ENCODE measurements at places on chromosomes 2 and 18.

DNA sequence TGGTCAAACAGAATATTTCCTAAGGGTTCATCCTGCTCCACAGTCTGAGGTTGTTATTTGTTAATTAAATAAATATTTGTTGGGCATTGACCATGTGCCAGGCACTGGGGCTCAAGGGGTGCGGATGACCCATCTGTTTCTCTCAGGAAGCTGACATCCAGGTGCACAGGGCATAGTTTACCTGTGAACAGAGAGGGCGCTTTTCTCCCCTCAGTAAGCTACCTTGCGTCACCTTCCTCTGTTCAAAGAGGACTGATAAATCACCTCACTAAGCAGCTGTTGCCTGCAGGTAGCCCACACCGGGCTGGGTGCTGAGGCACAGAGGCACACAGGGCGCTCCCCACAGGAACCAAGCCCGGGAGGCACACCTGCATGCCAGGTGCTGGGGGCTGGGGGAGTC lies 41.6 kb downstream of the SH3RF3 start:
- no peak for DNase-seq

- DNase-seq = no peak
Measured at GRCh38 chr2:53036196-53036595, 731.4 kb upstream of the CHAC2 start.

- no peak for DNase-seq
Measured at GRCh38 chr2:25421289-25421688, 79.6 kb upstream of the DNMT3A start.

- DNase-seq = no peak
Measured at GRCh38 chr18:21960189-21960588, 209.2 kb upstream of the GATA6 start.

DNA sequence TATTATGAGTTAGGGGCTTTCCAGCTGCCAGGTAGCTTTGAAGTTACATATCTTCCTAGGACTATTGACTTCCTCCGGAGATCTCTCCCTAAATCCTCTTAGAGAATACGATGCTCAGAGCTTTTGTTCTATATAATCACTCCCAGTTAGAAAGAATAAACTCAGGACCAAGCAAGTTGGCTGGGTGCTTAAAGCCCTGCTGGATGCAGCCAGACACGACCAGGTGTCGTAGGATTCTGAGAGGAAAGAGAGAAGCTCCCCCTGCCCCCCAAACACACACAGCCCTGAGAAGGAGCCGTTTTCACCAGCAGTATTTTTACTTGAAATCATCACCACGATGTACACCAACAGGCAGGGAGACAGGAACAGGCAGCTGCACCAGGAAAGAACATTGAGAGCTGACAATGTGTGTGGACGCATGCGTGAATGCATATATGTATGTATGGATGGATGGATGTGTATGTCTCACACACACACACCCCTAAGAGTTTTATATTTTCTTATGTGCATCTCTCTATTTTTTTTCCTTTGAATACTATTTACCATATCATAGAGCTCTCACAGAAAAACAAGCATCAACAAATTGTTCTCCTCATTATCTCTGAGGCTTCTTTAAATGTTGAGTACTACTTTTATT lies 382.6 kb downstream of the EPHA4 start:
- peak; percentile 61 for DNase-seq

DNA sequence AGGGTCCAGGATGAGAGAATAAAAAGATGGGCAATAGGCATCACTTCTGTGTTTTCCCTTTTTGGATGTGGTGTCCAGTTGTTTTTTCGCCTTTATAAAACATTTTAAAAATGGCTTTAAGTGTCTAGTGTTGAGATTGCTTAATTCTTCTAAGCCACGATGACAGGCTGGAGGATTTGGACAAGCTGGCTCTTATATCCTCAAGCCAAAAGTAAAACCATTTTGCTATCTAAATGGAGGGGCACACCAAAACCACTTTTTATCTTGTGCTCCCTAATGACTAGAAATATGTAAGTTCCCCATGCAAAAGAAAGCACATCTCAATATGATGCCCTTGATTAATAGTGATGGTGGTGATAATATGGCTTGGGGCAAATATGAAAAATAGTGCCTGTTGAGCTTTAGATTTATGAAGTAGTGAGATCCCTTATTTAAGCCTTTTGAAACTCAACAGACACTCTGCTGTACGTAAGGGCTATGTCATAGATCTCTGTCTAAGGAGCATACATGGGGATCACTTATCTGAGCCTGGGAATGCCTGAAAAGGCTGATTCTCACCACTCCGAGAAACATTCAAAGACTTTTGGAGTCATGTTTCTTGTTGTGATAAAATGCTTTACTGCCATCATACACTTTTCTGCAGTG lies 185.5 kb downstream of the KCNS3 start:
- no peak for DNase-seq

DNA sequence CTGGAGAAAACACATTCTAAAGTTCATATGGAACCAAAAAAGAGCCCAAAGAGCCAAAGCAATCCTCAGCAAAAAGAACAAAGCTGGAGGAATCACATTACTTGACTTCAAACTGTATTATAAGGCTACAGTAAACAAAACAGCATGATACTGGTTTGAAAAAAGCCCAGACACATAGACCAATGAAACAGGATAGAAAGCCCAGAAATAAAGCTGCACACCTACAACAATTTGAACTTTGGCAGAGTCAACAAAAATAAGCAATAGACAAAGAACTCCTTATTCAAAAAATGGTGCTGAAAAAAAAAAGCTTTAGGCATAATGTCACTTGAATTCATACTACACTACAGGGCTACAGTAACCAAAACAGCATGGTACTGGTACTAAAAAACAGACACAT lies 289.6 kb downstream of the NR4A2 start:
- no peak for DNase-seq

DNA sequence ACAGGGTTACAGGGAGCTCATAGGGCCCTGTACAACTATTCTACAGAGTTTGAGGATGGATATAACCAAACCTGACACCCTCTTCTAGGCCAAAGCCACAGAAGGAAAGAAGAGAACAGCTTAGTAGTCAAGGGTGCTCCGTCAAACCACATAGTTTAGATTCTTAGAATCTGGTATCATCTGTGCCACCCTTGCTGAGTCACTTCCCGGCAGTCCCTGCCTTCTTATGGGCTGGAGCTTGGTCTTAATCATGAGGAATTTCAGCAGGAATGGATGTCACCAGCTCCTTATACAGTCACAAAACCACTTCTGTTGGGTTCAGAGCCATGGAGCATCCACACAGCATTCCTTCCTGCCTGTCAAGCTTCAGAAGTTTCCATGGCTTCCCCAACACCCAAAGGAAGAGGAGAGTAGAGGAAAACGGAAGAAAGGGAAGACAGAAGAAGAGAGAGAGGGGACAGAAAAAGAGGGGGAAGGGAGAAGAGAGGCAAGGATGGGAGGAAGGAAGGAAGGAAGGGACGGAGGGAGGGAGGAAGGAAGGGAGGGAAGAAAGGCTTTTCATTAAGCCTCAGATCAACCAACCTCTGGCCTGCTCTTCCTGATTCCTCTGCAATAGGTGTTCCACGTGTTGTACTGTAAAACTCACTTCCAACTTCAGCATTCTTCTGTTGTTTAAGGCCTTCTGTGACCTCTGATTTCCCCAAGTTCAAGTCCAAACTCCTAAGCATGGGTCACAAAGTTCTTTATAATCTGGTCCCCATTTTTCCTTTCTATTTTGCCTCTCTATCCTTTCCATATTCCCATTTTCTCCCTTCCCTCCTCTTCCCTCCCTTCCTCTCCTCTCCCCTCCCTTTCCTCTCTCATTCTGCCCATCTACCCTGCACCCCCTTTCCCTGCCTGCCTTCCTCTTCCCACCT lies 246.1 kb upstream of the TNP1 start:
- no peak for DNase-seq

- DNase-seq = no peak
Measured at GRCh38 chr2:238914648-238915015, 66.7 kb downstream of the TWIST2 start.

DNA sequence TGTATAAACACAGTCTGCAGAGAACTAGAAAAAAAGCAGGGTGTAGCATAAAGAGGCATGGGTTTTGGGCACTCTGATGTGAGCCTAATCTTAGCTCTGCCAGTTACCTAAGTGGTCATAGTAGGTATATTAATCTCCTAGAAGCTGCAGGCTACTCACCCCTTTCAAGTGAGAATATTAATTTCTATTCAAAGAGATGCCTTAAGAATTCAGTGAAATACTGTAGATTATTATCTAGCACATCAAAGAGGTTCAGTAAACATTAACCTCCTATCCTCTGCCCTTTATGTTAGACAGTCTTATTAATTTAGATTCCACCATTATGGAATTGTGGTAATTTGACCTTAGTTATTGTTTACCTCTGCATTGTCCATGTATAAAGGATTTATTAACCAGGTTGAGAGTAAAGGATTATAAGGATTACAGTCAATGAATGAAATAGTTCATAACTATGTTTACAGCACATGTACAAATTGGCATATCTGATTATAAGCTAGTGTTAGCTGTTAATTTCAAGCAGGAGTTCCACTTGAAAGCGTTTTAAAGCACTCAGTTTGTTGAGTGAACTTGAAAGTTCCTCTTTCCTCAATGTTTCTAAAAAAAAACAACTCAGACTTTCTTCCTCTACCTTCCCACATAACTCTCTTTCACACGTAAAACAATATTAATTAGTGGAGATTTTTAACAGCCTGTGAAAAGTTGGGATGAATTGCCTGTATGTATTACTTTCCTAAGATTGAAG lies 150.6 kb upstream of the EPC2 start:
- DNase-seq = no peak

DNA sequence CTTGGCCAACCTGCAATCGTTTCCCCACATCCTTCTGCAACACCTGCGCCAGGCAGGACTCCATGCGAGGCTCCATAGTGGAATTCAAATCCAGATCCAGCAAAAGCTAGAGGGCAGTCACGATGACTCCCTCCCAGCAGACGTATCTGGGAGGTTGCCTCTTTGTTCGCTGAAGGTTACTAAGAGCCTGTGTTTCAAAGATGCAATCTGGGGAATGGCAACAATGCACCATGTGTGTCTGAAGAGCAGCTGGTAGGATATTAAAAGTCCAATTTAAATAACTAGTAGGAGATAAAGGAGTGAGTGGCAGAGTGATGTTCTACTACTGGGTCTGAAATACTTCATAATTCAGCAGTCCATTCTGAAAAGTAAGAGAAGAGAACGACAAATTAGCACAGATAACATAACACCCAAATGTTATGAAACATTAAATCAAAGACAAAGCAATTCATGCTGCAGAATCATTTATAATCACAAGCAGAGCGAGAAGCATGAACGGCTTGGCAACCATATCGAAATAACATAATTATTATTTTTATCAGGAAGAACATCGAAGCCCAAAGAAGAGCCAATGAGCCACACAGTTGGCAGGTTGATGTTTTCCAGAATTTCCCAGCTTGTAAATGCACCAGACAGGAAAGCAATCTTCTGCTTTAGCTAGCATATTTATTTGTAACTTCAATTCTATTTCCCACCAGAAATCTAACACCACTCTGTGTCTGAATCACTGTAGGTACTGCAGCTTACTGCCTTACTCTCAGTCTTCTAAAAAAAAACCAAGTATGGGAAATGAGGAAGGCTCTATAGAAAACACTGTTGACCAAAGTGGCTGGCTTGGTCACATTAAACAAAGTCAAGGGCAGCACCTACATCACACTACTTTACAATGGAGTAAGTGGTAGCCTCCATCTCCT lies 43.2 kb downstream of the CLASP1 start:
- DNase-seq = no peak

- DNase-seq = no peak
Measured at GRCh38 chr18:6652098-6652497, 77.4 kb upstream of the ARHGAP28 start.

DNA sequence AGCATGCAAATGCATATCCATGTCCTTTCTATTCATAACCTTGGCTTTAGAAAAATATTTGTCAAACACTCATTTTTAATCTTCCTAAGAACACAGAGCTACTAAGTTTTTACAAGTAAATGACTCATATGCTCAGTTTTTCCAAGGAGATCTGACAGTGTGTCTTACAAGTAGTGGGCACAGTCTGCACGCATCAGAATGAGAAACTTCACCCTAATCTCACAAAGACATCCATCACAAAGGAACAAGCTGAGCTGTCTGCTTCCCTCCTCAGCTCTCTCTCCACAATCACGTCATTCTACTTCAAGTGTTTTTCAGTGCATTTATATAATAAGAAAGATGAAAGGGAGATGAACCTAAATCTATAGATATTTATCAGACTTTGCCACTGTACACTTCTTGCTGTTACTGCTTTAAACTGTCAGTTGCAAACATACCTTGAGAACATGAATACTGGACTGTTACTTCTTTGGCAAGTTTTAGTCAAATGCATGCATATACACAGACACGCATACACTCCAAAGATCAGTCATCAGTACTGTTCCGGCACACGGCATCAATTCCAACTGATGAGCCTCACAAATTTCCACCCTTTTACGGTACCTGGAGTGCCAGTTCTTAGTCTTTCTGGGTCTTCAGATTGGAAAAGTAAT lies 75.7 kb downstream of the RBMS1 start:
- no peak for DNase-seq

- peak; percentile 83 for DNase-seq
Measured at GRCh38 chr18:4106407-4107033, 348.6 kb downstream of the DLGAP1 start.

GRCh38 chr2:21361384-21361783 lies 237.6 kb downstream of the TDRD15 start:
- DNase-seq = no peak

DNA sequence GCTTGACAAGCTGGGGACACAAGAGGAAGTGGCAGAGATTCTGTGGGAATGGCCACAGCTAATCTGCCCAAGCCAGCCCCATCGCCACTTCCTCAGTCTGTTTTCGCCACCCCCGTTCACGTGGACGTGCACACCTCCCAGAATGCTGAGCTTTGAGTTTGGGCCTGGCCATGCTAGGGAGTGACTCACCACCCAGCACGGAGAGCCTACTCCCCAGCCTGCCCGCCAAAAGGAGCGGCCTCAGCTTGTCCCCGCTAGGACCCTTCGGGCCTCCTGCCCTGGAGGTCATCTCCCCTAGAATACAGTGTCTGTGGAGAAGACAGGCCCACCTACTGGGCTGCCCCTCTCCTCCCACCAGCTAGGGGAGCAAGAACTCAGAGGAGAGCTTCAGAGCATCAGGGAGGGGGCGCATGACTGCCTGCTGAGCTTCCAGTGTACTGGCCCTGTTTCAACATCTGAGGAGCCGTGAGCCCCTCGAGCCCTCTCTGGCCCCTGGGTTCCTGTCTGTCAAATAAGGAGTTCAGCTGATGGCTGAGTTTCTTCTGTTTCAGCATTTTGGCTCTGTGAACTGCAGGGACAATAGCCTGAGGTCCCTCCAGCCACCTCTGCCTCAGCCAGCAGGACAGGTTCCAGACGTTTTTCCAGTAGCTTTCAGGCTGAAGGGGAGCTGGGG lies 5.1 kb downstream of the SLC35F6 start:
- DNase-seq = peak; percentile 49

GRCh38 chr2:144825331-144826020 lies 305.6 kb upstream of the ZEB2 start:
- DNase-seq = no peak

GRCh38 chr2:204364860-204365535 lies 180.3 kb upstream of the PARD3B start:
- no peak for DNase-seq

GRCh38 chr2:239035361-239035814 lies 187.5 kb downstream of the TWIST2 start:
- peak; percentile 90 for DNase-seq
